ENCODE measurements at places on chromosomes 1 and 21.

GRCh38 chr1:50369830-50370229 is 53.4 kb downstream of the DMRTA2 start:
- DNase-seq = no peak

DNA sequence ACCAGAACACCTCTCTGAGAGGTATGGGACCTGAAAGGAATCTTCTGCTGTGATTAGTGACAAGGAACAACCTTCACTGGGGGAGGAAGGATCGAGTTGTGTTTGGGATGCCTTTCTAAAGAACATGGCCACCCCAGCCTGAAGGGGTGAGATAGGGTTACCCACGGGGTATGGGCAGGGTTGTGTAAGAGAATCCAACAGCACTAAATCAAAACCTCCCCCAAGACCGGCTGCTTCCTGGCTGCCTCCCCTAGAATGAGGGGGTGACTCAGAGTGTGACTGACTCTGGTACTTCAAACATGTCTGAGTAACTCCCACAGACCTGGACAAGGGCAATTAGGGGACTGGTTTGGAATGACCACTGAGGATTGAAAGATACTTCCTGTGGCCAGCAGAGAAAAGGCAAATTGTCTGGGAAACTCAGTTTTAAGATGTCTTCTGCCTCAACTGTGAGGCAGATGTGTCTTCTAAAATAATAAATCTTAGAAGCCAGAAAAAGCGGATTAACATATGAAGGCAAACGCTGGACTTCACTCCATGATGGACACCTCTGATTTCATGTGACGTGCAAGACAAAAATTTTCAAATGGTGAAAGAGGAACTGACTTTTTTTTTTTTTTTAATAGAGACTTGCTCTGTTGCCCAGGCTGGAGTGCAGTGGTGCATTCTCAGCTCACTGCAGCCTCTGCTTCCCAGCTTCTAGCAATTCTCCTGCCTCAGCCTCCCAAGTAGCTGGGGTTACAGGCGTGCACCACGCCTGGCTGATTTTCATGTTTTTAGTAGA is 6.7 kb upstream of the PTPN14 start:
- DNase-seq = no peak

- DNase-seq = no peak
These were observed 8.3 kb upstream of the LRP8 start for GRCh38 chr1:53336146-53336545.

DNA sequence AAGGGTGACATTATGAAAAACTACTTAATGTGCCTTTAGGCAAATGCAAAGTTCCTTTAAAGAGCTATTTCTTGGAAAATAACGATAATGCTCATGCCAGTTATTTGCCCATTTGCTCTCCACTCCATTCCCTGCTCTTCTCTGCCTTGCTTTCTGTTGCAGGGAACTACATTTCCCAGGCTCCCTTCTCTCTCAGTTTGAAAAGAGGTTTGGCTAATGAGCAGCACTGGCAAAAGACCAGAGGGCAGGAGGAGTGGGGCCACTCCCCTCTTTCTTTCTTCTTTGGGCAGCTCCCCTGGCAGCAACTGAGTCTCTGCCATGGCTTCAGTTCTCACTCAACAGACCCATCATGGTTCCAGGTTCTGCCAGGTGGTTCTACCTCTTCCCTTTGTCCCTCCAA is 130.5 kb downstream of the RWDD3 start:
- DNase-seq = no peak

GRCh38 chr1:200934676-200935245 is 40.1 kb downstream of the INAVA start:
- DNase-seq = no peak

DNA sequence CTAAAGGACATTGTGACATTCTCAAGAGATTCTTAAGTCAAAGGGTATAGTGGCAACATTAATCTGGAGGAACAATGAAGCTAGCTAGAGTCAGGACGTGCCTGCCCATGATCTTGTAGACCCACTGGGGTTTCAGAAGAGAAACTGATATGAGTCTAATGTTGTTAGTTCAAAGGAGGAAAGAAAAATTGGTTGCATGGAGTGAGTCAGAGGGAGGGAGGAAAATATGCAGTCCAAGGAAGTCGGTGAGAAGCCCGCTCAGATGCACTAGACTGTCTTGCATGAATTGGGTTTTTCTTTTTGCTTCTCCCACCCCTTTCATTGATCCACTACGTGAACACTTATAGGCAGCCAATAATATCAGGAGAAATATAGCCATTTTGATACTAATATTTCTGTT is 53.8 kb upstream of the SYT14 start:
- DNase-seq = no peak

- no peak for DNase-seq
These were observed 411.1 kb downstream of the SETD4 start for GRCh38 chr21:35649186-35649585.

All from GM12891 (cell line).